GDM1 (cell line): ENCODE measurements at places on chromosomes 12 and 14.

GRCh38 chr12:48105321-48105866 is 485 bp downstream of the SENP1 start:
- no peak for DNase-seq

GRCh38 chr12:31477687-31478086 is 113.2 kb downstream of the DENND5B start:
- no peak for DNase-seq

GRCh38 chr14:100084591-100084990 is 19.4 kb downstream of the EVL start:
- no peak for DNase-seq

DNA sequence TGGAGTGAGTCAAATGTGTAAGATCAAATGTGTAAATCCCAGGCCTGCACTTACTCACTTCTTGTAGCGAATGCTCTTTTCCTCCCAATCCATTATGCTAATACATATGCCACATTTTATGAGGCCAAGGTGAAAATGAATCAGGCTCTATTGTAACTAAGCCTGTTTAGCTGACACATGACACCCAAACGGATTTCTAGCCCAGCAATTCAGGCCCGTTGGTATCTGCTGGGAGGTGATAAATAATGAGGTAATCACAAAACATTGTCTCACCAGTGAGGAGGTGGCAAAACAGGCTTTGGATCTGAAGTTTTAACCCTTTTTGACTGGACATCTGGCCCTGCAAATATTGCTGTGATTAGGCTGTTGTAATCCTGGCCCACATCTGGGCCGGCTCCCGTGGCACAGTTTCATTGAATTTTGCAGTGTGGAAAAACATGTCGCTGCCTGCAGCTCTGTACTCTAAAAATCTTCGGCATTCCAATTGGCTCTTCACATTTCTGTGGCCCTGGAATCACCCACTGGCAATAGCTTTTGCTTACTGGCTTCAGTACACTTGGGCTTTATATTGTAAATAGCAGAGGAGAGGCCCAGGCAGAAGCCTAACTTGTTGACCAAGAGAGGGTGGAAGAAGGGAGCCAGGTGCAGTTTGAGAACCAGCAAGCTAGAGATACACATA is 106.1 kb downstream of the PAX9 start:
- DNase-seq: no peak

GRCh38 chr12:124157406-124157805 is 137.5 kb upstream of the RFLNA start:
- no peak for DNase-seq

GRCh38 chr12:45893240-45893639 is 97.1 kb downstream of the SCAF11 start:
- DNase-seq: no peak

- no peak for DNase-seq
These were observed 27.2 kb upstream of the NT5DC3 start for GRCh38 chr12:103868215-103868614.

DNA sequence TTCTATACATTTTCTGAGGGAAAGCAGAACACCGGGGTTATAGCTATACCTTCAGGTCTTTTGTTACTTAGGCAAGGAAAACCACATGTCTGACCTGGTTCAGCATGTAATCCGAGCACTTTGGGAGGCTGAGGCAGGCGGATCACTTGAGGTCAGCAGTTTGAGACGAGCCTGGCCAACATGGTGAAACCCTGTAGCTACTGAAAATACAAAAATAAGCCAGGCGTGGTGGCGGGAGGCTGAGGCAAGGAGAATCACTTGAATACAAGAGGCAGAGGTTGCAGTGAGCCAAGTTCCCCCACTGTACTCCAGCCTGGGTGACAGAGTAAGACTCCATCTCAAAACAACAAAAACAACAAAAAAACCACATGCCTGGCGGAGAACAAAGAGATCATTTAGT is 177.6 kb downstream of the ACSS3 start:
- no peak for DNase-seq

GRCh38 chr14:81302638-81303037 is 81.9 kb upstream of the GTF2A1 start:
- DNase-seq: no peak

DNA sequence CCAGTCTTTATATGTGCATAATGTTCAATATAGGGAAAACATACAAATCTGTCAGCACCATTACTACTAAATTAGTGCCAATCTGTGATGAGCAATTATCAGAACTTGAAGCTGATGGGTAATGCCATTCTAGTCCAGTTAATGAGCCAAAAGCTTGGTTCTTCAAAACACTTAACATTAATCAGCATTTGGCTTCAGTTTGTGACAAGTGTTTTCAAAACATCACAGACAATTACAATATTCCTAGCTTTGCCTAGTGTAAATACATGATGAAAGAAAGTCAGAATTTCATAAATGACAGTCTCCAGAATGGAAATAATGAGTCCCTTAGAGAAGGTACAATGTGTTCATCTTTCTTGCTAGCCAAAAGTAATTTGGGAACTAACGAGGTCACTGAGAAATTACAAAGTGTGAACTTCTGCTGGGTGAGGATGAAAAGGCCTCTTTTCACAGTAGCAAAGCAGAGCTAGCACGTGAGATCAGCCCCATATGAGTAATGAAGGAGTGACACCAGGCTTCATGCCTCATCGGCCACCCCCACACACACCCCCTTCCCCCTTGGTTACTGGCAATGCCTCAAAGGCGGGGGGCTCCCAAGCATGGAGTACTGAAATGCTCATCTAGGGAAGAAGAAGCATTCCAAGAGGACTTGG is 180.6 kb upstream of the EEA1 start:
- no peak for DNase-seq

- DNase-seq: no peak
These were observed 1.8 kb upstream of the FRS2 start for GRCh38 chr12:69468237-69469026.

DNA sequence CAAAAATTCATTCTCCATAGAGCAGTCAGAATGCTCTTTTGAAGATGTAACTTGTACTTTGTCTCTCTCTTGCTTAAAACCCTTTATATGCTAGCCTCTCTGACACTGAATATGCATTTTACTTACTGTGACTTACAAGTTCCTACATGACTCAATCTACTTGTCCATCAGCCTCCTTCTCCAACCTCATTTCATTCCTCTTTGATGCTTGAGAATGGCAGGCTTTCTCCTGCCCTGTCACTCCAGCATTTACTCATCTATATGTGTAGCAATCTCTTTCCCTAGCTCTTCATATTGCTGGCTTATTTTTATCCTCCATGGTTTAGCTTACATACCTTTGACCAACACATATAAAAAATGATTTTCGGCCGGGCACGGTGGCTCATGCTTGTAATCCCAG is 561.9 kb downstream of the CCER1 start:
- no peak for DNase-seq

DNA sequence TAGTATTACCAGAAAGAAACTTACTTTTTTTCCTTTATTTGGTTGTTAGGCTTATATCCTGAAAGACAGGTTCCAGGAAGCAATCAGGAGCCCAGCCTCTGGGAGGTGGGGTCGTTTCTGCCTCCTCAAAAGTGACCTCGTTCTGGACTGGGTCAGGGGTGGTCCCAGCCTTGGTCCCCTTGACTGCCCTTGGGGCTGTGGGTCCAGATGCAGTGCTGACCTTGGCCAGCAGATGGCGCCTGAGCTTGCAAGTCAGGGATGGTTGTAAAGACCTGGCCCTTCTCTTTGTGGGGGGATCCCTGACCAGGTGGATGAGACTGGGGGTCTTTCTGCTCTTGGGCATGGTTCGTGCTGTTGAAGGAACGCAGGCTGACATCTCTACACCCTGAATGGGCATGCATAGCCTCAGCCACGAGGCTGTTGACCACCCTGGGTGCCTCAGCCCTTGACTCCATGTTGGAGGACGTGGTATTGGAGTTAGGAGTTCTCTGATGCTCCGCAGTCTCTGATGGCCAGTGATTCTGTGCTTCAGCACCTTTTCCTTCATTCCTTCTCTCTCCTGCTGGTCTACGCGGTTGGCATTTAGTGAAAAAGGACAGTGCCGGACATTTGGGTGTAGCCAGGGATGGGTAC is 62.4 kb downstream of the ADCK1 start:
- DNase-seq: peak; percentile 12

DNA sequence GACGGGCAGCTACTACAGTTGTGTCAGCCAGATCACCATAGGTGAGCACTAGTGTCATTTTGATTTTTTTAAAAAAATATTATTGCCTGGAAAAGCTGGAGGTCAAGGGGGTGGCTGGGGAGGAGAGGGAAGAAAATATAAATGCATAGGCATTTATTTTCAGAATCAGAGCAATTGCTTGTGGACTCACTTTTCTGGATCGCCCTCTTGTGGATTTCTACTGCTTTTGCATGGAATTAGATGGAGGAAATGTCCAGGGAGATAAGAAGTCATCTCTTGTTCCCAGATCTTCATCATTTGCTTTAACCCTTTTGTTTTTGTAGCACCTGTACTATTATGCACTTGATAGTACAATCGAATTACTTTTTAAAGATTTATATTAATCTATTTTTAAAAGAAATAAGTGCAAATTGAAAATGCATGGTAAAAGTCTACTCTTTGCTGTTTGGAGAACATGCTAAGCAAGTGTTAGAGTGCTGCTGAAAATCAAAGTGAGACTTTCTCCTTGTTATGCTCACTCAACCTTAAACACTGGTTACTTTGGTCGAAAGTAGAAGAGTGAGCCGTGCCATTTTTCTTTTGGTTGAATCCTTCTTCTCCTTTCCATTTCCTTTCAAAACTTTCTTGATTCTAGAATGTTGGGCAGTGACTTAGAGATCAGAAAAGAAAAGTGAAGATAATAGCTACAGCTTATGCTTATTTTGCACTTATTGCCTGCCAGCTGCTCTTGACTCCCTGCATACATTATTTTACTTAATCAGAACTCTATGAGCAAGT is 60.6 kb upstream of the ANO4 start:
- no peak for DNase-seq

GRCh38 chr12:104976703-104977102 is 9.4 kb upstream of the NOPCHAP1 start:
- no peak for DNase-seq

DNA sequence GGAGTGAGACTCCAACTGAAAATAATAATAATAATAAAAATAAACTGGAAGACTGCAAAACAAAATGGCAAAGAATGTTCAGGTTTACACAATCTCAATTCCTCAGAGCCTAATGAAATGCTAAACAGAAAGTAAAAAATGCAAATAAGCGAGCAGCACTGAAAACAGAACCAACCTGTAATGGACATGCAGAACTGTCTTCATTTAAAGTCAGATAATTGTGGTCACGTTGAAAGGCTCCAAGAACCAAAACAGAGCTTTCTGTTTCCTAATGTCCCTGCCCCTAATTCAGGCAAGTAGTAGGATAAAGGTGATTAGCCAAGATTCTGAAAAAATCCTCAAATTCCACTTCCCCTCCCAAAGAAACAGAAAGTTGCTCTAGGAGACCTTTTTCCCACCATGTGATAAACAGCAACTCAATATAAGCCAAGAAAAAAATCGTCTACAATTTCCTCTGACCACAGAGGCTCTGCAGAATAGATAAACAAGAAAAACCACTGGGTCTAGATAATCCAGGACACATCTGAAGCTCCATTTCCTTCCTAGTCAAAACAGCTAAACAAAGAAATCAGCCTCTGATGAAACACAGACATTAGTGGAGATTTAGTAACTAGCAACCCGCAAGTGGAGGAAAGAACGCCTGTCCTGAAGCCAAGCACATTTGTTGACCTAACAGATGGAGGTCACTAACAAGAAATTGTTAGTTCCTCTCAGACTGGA is 3.0 kb downstream of the MIS18BP1 start:
- DNase-seq: peak; percentile 18

- peak; percentile 8 for DNase-seq
These were observed 62.5 kb downstream of the ETNK1 start for GRCh38 chr12:22687361-22688076.
